Iris pigment epithelial cell (primary cell): ENCODE measurements at places on chromosomes 7 and 10.

- peak; percentile 69 for DNase-seq
Observed at GRCh38 chr10:97724341-97724941, 10.9 kb downstream of the MARVELD1 start.

DNA sequence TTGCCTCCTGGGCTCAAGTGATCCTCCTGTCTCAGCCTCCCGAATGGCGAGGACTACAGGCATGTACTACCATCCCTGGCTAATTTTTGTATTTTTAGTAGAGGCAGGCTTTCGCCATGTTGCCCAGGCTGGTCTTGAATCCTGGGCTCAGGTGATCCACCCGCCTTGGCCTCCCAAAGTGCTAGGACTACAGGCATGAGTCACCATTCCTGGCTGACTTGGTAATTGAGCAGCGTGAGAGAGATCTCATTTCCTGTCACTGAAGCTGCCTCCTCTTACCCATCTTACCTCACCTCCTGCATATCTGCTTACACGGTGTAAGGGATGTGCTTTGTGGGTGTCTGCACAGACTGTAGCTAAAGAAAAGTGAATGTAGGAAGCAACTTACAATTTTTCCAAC, 9.7 kb downstream of the IFIT3 start:
- DNase-seq: peak; percentile 96

DNA sequence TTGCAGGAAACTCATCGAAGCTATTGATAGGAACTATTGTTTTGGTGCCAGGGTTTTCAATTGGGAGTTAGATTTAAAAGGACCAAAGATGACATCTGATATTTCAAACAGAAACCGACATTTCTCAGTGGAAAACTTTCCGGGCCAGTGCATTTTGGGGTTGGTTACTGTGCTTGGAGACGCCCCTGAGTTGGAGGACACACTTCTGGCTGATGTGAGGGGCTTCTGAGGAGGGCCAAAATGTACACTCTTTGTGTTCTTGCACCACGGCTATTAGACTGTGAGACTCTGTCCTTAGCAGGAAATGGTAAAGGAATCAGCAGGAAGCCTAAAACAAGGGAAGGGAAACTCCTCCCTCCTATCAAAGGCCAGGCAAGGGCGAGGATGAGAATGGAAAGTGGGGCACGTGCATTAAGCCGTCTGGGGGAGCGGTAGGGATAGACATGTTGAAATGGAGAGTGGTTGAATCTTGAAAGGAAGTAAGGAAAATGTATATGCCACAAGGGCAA, 1.8 kb upstream of the SRGN start:
- peak; percentile 40 for DNase-seq

GRCh38 chr7:131524703-131525102, 31.7 kb downstream of the PODXL start:
- DNase-seq: no peak

GRCh38 chr7:51121036-51121790, 195.4 kb downstream of the COBL start:
- DNase-seq: no peak

DNA sequence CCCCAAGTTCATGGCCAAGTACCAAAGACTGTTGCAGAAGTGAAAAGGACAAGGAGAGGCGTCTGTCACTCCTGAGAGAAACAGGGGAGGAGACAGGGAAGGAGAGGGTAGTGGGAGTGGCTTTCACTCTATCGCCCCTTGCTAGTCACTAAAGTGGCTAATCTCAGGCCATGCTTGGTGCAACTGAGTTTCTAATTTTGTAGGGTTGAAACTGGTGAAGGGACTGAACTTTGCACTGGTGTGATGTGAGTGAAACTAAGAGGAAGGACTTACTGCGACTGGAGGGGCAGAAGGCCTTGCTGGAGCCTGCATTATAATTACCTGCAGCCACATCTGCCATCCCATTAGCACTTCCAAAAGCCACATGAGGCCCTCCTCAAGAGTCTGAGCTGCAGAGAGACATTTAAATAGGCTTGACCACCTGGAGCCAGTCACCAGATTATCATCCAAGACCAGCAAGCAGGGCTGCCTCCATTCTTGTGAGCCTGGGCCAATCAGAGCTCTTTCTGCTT, 107.2 kb upstream of the EEPD1 start:
- no peak for DNase-seq

GRCh38 chr7:609365-609764, 89.7 kb upstream of the PDGFA start:
- DNase-seq: no peak

GRCh38 chr7:38232502-38233366, 40.7 kb downstream of the TARP start:
- DNase-seq: no peak

DNA sequence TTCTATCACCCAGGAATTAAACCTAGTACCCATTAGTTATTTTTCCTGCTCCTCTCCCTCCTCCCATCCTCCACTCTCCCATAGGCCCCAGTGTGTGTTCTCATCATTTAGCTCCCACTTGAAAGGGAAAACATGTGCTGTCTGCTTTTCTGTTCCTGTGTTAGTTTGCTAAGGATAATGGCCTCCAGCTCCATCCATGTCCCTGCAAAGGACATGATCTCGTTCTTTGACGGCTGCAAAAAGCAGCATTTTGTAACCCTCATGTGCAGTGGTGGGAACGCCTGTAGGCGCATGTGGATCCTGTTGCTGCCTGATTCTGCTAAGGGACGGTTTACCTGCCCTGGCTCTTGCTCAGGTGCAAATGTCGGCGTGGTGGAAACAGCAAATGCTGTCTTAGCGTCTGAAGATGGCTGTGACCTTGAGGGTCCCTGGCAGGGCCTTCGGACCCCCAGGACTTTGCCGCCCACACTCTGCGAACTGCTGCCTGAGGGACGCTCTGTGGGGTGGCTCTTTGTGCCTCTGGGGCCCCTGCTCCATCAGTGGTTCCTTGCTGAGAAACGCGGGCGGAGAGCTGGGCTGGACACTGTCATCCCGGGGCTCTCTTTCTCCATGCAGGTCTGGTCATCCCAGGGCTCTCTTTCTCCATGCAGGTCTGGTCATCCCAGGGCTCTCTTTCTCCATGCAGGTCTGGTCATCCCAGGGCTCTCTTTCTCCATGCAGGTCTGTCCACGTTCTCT, 5.6 kb upstream of the MTG1 start:
- DNase-seq: no peak

DNA sequence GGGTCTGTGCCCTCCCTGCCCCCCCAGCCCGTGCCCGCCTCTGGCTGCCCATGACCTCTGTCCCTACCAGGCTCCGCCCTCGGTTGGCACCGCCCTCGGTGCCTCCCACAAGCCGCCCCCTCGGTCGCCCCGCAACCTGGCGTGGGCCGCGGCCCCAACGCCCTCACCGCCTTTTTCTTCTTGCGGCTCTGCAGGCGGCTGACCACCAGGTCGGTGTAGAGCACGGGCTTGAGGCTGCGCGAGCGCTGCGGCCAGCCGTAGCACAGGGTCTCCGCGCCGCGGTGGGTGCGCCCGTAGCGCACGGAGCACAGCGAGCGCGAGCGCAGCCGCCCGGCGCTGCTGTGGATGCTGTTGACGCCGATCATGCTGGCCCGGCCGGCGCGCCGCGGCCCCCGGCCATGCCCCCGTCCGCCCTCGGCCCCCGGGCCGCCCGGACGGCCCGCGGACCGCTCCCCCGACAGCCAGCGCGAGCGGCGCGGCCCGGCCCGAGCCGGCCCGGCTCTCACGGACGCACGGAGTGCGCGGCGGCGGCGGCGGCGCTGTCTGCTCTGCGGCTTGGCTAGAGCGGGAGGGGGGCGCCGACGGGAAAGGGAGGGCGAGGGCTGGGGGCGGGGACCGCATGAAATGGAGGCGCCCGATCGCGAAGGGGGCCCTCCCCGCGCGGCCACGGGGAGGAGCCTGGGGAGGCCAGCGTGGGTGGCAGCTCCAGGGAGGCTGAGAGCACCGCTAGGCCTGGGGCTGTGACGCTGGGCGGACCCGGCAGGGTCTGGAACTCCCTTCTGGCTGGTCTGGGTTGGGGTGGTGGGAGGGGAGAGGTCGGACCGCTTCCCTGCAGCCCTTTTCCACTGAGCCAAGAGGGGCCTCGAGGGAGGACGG, 9.6 kb downstream of the PSD start:
- peak; percentile 45 for DNase-seq

GRCh38 chr10:68082872-68083271, 7.8 kb upstream of the HERC4 start:
- DNase-seq: peak; percentile 52

DNA sequence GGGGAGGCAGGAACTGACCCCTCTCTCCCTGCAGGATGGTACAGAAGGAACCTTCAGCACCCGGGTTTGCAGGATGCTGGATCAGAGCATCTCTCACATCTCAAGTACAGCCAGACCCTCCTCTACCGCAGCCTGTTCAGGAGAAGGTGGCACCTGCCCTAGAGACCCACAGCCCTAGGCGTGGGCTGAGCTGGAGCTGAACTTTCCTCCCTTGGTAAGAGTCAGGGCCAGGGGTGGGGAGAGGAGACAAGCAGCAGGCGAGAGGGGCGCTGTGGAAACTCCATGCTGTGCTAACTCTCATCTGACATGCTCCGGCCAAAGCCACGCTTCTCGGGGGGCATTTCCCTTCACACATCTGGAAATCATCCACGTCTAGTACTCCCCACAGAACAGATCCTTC, 154.4 kb downstream of the DIP2C start:
- no peak for DNase-seq

DNA sequence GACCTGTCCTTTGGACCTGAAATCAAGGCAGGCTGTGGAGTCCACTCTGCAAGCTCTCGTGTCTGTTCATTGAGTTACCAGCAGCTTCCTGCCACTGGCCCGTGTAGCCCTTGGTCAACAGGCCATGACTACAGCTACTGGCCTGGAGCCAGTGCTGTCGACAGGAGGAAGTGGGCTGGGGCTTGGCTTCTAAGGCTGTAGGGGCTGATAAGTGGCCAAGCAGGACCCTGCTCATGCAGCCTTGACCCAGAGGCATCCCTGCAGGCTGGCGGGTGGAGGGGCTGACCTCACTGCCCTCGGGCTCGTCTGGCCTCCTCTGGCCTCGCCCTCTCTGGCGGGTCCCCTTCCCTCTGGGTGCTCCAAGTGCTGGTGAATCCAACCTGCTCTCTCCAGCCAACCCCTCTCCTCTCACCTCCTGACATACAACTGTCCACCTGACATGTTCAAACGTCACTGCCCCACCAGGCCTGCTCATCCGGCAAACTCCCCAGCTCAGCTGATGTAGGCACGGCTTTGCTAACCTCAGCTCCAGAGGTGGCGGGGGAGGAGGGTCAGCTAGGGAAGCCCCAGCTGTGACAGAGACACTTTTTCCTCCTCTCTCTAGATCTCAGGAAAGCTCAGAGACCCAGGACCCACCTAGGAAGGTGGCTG, 188.6 kb upstream of the LYZL2 start:
- DNase-seq: peak; percentile 74

DNA sequence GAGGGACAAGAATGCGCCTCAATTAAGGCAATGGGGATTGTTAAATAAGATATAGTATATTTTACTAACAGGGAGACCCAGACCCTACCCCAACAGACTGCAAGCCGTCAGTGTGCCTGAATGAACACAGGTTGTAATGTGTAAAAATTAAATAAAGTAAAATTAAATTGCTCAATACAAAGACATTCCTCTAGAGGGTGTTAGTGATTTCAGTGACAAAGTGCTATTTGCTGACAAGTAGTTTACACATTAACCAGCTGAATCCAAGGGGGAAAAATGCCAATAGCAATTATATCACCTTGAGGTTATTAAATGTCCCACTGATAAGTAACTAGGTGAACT, 110.5 kb downstream of the EBF3 start:
- peak; percentile 3 for DNase-seq

DNA sequence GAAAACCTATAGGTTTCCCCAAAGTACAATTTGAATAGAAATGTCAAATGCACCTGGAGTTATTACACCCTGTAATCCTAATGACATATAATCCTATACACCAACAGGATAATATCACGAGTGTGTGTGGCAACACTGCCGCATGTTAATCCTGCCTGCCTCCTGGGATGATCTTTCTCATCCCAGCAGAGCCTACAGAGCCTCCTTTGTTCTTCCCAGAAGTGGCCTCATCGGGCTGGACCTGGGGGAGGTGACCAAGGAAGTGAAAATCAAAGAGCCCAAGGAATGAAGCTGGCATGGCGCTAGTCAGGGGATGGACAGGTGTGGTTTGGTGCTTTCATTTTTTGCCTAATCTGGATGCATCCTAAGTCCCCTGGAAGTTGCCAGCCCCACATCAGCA, 29.5 kb upstream of the LEP start:
- DNase-seq: no peak

- no peak for DNase-seq
Observed at GRCh38 chr10:97063271-97063982, 122.3 kb downstream of the SLIT1 start.

DNA sequence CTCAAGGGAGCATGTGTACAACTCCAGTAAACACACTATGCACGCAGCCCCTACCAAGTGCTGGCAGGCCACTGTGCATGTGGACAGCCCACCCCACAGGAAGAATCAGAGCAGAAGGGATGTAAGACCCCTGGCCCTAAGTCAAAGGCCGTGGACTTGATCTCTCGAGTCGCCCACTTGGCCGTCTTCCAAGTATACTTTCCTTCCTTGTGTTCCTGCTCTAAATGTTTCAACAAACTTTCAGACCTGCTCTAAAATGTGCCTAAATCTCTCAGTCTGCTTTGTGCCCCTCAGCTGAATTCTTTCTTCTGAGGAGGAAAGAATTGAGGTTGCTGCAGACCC, 21.1 kb upstream of the NOM1 start:
- DNase-seq: no peak

- no peak for DNase-seq
Observed at GRCh38 chr7:94104301-94104700, 100.1 kb upstream of the BET1 start.

DNA sequence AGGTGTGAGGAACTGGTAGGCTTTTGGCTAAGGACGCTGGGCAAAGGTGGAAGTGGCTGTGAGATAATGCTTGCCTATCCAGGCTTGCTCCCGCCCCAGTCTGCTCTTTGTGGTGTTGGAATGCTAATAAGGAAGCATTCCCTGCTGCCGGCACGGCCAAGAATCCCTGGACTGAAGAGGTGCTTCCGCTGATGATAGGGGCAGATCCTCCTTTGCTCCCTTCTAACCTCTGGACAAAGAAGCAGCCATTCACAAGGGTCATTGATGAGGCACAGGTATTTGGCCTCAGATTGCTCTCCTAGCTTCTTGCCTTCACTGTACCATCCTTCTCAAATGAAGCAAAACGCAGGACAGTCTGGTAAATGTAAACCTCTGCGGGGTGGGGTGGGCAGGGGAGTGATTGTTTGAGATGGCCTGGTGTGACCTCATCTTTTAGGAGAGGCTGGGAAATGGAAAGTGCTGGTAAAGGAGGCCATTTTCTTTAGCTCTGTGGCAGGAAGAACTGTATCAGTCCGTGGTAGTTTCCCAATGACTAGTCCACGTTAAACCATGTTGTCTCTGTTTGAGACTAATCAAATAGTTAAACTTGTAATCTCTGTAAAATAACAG, 1.7 kb downstream of the PGAM1 start:
- DNase-seq: peak; percentile 48

DNA sequence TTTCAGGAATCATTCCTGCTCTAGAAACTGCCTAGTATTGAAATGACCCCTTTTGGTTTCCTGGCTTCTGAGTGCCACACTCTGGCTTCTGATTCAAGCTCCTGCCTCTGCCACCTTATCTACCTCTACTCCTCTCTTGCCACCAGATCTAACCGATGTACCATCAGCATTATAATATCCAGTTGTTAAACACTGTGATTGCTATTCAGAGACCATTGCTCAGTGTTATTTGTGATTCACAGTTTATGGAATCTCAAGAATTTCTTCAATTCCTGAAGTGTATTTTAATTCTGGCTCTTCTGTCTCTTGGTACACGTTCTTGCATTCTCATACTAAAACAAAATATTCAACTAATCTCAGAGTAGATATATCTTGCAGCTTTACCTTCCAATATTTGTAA, 88.7 kb downstream of the DYNC1I1 start:
- peak; percentile 38 for DNase-seq

GRCh38 chr7:94395141-94396036, 694 bp downstream of the COL1A2 start:
- peak; percentile 87 for DNase-seq
